ENCODE measurements at places on chromosomes 11 and 22.

- DNase-seq: no peak
Measured at GRCh38 chr11:70085815-70086769, 8.0 kb downstream of the ANO1 start.

GRCh38 chr22:43883719-43884415 lies 7.9 kb downstream of the PNPLA5 start:
- no peak for DNase-seq

DNA sequence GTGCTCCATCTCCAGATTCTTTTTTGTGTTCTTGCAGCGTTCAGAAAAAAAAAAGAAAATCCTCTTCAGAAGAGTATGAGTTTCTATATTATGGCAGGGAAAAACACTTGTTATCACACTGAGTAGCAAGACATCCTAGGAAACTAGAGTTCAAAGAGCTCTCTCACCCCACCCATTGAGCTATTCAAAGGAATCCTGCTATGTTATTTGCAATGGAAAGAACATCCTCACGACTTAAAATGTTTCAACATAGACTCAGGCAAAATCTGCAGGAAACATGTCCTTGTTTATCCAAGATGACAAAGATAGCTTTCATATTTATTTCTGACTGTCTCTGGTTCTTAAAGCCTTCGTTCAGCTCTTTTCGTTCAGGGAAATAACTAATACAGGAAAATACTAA lies 331.6 kb upstream of the ANO5 start:
- no peak for DNase-seq

GRCh38 chr11:104340590-104340989 lies 176.6 kb upstream of the PDGFD start:
- no peak for DNase-seq

DNA sequence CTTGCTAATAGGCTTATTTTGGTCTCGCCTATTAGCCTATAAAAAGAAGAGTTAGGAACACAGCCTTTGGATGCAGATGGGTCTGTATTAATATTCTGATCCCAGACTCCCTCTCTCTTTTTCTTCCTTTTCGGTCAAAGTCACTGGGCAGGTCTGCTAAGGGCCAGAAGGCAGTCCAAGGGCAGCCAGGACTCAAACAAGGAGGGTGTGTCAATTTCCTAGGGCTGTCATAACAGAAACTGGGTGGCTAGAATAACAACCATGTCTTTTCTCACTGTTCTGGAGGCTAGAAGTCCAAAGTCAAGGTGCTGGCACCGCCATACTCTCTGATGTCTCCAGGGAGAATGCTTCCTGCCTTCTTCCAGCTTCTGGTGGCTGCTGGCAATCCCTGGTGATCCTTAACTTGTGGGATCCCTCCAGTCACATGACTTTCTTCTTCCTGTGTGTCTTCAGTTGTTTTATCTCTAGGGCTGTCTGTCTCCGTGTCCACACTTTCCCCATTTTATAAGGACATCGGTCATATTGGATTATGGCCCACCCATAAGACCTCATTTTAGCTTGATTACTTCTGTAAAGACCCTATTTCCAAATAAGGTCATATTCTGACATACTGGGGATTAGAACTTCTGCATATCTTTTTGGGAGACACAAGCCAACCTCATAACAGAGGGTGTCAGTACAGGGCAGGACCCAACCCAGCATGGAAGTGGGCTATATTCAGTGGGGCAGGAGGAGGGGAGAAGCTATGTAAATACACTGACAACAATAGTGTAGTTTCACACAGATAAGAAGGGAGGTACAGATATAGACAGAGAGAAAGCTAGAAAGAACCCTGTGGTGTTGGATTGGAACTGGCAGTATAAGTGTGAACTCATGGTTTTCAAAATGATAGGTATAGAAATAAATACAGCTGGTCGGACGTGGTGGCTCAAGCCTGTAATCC lies 5.9 kb upstream of the CSF2RB start:
- DNase-seq: no peak

GRCh38 chr11:46263120-46263519 lies 14.3 kb upstream of the CREB3L1 start:
- no peak for DNase-seq

DNA sequence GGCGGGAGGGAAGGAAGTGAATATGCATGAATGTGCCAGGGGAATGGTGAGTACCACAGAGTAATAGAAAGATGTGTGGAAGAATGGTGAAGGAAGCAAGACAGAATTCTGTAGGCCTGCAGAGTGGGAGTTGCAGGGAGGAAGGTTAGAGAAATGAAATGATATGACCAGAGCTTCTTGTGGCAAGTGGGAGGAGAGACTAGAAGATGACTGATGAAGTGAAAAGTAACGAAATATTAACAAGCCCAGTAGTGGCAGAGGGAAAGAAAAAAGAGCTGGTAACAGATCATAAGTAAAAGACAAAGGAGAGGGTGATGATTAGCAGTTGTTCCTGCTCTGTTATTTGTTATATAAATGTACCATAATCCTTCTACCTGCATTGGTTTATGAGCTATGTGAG lies 1.0 kb upstream of the ALKBH8 start:
- no peak for DNase-seq

DNA sequence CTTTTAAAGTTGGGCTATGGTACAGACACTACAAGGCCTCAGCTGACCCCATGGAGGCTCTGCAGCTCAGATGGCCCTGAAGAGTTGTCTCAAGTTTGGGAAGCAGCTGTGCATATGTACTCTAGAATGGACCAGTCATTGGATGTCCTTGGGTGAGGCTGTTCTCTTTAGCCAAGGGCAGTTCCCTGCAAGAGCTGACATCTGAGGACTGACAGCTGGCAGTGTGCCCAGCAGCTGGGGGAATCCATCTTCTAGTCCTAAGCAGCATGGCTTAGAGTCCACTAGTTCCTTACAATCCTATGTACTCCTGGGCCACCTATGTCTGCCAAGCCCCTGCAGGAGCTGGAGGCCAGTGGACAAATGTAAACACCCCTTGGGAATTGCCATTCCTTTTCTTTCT lies 76.5 kb downstream of the C11orf91 start:
- no peak for DNase-seq

DNA sequence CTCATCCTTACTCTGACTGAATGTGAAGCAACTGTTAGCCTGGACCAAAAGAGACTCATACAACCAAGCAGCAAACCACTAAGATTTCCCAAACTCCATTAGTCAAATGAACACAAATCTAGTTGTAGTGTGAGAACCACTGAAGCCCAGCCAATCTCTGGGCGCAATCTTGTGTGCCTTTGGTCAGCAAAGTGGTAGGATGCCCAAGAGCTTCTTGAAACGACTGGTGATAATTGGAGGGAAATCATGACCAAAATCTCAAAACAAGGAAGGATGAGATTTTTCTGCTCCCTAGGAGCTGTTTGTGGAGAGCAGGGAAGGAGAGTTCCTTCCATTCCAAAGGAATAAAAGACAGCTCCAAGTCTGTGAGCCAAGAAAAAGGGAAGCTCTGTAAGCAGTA lies 24.0 kb downstream of the F2 start:
- no peak for DNase-seq

DNA sequence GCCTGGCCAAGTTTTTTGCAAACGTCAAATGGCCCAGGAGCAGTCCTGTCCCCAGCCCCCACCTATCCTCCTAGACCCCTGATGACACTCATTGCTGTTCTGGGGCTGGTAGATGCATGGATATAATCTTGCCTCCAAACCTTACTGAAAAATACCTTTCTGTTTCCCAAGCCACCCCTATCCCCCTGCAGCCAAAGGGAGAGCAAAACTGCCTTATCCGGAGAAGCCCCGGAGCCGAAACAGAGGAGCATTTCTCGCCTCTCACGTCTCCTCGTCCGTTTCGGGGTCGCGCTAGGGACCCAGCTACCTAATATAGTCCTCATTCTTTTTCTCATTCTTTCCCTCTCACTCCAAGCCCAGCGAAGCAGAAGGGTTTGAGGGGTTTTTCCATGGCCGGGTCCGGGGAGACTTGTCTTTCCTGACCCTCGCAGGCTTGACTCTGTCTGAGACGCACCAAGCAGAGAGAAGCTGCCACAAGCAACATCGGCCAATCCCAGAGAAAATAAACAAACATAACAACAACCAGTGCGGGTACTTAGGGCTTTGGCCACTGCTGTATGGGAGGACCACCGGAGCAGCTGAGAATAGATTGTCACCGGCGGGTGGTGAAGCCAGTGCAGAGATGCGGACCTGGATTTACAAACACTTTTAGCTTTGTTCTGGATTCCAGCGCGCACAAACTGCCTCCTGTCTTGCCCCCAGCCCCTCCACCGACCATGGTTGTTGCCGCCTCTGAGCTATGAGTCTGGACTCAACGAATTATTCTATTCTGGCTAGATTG lies 1.6 kb downstream of the BSX start:
- no peak for DNase-seq

GRCh38 chr22:36027935-36028645 lies 534 bp downstream of the RBFOX2 start:
- no peak for DNase-seq

DNA sequence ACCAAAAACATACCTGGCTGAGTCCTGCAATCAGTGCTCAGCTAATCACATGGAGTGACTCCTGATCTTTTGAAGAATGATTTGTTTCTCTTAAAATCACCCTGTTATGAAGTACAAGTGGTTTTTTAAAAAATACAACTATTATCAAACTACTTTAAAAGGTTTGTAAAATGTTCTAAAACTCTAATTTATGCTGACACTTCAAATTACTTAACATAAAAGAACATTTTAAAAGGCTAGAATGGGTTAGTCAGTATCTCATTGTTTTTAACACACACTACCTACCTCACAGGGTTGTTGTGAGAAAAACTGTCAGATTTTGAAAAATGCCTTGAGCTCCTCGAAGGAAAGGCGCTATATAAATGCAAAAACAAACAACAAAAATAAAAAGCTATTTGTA lies 33.2 kb downstream of the KMT5B start:
- DNase-seq: no peak

DNA sequence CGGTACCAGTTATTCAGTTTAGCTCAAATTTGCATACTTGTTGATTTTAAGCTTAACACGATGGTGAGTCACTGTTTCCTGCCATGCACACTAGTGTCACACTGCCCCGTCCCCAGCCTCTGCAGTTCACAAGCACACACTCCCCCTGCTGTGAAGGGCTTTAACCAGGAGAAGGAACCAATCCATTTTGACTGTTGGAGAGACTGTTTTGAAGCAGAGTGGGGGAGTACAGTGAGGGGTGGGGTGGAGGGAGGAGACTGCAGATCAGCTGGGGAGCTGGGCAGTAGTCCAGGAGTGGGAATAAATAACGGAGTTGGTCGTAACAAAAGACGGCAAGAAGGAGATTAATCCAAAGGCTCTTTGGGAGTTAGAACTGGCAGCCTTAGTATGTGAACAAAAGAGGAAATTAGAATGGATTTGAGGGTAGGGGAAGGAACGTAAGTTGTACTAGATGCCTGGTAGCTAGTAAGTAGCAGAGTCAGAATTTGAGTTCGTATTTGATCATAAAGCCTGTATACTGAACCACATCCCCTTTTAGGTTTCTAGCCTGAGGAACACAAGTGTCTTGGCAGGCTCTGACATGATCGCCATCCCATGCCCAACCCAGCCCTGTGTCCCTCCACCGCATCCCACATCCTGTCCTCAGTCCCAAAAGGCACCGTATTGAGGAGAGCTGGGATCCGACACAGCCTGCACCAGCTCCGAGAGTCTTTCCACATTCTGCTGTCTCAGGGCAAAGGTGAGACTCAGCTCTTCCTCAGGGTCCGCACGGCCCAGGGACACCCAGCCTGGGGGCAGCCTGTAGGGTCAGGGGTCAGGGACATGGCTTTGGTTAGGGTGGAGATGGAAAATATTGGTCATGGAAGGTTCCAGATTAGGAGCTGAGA lies 862 bp downstream of the TPP1 start:
- no peak for DNase-seq

- no peak for DNase-seq
Measured at GRCh38 chr11:26244207-26244606, 87.7 kb upstream of the ANO3 start.

GRCh38 chr11:127345819-127346459 lies 345.4 kb upstream of the KIRREL3 start:
- DNase-seq: peak; percentile 3

DNA sequence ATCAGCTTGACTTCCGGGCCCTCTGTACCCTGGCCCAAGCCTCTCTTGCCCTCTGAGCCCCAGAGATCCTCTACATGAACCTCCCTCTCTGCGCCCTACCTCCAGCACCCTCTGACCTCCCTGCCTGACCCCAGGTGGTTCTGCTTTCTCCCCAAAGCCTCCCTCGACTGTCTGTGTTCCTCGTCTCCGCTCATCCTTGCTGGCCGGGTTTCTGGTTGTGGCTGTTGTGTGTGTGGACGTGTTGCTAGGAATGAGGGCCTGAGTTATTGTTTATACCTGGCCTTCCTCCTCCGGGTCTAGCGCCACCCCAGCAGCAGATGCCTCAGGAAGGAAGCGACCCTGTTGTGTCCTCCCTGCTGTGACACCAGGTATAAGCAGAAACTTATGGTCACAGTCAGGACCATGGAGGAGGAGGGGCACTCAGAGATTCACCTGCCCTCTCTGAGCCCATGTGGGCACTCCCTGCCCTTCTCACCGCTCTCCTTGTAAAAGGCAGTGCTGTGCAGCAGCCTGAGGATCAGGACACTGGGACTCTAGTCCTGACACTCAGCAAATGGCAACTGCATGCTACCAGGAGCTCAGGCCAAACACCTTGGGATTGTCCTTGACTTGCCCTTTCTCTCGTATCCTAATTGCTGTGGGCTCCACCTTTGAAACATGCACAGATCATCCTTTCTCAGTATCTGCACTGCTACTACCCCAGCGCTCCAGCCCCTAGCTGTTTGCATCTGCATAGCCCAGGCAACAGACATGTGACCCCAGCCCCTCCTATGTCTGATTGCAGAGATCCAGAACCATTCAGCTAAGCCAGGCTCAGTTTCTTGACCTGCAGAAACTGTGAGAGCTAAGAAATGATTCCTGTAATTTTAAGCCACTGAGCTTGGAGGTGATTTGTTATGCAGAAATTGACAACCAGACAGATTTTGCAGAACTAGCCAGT lies 140.1 kb downstream of the ST3GAL4 start:
- no peak for DNase-seq

DNA sequence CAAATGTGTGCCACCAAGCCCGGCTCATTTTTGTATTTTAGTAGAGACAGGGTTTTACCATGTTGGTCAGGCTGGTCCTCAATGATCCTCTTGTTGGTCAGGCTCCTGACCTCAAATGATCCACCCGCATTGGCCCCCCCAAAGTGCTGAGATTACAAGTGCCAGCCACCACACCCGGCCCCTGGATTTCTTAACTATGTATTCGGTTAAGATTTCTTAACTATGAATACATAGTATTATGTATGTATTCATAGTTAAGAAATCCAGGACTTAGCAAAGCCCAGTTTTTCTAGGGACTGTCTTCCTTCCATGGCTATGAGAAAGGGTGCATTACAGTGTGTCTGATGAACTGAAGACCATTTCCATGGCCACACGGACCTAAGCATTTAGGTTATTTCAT lies 1.7 kb downstream of the C11orf91 start:
- no peak for DNase-seq

DNA sequence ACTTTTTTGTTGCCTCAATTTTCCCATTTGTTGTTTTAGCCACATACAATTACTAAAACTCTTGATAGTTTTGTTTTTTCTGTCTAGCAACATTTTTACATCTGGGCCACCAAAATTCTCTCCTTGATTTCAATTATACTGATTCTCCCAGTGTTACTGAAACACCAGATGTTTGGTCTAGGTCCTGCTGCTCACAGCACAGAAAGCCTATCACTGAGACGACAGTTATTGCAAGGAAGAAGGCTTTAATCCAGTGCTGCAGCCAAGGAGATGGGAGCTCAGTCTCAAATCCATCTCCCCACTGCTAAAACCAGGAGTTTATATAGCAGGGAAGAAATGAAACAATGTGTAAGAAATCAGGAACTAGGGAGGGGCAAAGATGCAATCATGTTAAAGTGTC lies 837.7 kb upstream of the CNTN5 start:
- DNase-seq: no peak

GRCh38 chr22:48722661-48723060 lies 1105.0 kb downstream of the BRD1 start:
- DNase-seq: no peak

GRCh38 chr22:39731881-39732555 lies 161.5 kb downstream of the CACNA1I start:
- DNase-seq: no peak
